ENCODE measurements at places on chromosomes 6 and 20. TPM values are rescaled to one million over a fixed set of nuclear protein-coding genes. Genes with fewer than 3 reads are reported as not detected.

CGAS gene
- 3.7 TPM for total RNA-seq

SRPK1 gene
- 96.9 TPM for total RNA-seq

TGM3 gene
- total RNA-seq = 0.66 TPM

WFDC5 gene
- total RNA-seq = not detected

SLX4IP gene
- 10.3 TPM for total RNA-seq

FAM217A gene
- total RNA-seq = not detected

EFCAB8 gene
- total RNA-seq = 0.05 TPM

HMGCLL1 gene
- 15.2 TPM for total RNA-seq

VSX1 gene
- 131 TPM for total RNA-seq

C6orf163 gene
- total RNA-seq = 8.0 TPM

FLRT3 gene
- 32.1 TPM for total RNA-seq

NHSL1 gene
- 46.6 TPM for total RNA-seq

PHACTR3 gene
- 8.1 TPM for total RNA-seq

SLC44A4 gene
- 3.0 TPM for total RNA-seq

PDYN gene
- total RNA-seq = not detected

Measured in camera-type eye (tissue), 1 donor.